ENCODE measurements at places on chromosomes 4 and X.

- no peak for DNase-seq
Measured at GRCh38 chr4:38935391-38936073, 67.9 kb downstream of the FAM114A1 start.

DNA sequence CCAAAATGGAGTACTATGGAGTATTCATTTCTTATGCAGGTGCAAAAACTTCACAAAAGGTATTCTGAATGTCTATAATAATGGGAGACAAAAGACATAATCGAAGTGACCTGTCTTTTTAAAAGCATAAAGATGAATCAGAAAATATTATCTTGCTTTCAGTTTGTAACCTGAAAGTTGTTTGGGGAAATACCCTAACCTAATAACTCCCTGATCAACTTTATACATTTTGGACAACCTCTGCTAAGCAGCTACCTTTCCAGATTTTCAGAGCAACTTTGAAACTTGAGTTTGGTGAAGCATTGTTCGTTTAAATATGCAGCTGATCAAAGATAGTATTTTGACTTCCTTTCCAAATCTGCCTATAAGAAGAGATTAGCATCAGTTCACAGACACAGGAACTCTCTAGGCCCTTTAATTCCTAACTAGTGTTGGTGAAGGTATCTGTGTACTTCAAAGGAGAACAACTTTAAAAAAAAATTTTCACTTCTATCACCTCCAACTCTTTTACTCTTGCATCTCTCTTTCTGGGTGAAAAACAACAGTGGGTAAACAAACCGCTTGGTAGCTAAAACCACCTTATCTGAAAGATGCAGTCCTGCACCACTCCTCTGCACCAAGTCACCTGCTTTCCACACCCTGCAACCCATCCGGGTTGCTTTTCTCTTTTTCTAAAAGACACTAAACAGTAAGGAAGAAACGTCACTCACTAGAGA is 26.5 kb downstream of the CD40LG start:
- DNase-seq, result no peak

DNA sequence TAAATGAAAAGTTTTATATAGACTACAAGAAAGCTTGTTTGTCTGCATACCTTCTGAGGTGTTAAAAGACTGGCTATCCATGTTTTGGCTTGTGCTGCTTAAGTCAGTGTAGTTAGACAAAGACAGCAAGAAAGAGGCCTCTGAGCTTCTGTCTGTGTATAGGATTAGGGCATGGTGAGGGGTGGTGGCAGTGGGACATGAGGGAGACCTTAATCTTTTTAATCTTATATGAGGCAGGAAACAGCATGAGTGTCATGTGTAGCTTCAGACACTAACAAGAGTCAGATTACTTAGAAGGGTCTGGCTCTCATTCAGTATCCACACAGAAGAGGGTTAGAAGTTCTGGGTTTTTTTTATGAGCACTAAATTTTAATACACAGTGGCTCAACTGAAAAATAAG is 213.3 kb downstream of the GABRG1 start:
- no peak for DNase-seq

DNA sequence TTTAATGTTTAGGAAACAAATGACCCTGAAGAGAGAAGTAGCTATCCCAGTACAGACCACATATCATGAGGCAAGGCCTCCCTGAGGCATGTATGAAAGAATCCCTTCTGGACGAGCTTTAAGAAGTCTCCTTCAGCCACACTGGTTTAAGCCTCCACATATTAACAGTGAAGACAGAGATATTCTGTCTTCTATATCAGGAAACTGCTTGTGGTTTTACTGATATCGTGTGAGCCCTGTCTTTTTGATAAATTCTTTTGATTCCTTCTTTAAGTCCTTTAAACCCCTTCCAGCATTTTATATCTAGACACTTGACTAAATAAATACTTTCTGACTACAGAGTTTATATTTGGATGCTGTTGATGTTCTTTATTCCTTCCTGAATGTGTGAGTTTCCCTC is 45.9 kb upstream of the GPC4 start:
- no peak for DNase-seq

- DNase-seq, result no peak
Measured at GRCh38 chr4:3760841-3761240, 5.3 kb upstream of the ADRA2C start.

DNA sequence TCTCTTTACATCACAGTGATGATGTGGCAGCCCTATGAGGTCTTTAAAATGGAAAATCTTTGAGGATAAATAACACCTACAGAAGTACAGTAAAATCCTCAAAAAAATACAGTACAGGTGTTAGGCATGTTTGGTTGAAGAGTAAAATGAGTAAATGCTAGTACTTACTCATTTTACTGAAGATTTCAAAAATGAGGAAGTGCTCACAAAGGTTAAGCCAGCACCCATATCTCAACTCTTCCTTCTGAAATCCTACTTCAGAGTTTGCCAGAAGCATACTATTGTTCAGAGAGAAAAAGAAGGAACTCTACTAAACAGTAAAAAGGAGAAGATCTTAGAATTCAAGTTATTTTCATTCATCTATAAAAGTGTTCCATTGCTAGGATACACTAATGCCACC is 130.9 kb downstream of the CBR4 start:
- DNase-seq, result no peak

All from stimulated activated CD8-positive, alpha-beta memory T cell treated with anti-CD3 and anti-CD28 coated beads, Interleukin-15, amount 100 ng/mL, for 24 hours (primary cell).